Urinary bladder (tissue), 4 donors: ENCODE measurements at places on chromosomes 16 and 17. TPM values are rescaled to one million over a fixed set of nuclear protein-coding genes. Genes with fewer than 3 reads are reported as not detected.

Gene MT4
- not detected for polyA plus RNA-seq

Gene DNAH2
- polyA plus RNA-seq = 0.16 TPM

Gene HES7
- polyA plus RNA-seq = 0.24 TPM

Gene ANKRD40
- polyA plus RNA-seq = 34.0 TPM

Gene SOX8
- 2.7 TPM for polyA plus RNA-seq

Gene CCL15
- polyA plus RNA-seq = 1.3 TPM

Gene SCNN1B
- polyA plus RNA-seq = 6.0 TPM

Gene HS3ST6
- 1.6 TPM for polyA plus RNA-seq

Gene COPZ2
- polyA plus RNA-seq = 36.0 TPM

Gene OR3A2
- polyA plus RNA-seq = 0.22 TPM

Gene KRTAP2-2
- polyA plus RNA-seq = not detected

Gene HOXB1
- not detected for polyA plus RNA-seq

Gene CES3
- polyA plus RNA-seq = 0.19 TPM

Gene HERPUD1
- 102 TPM for polyA plus RNA-seq

Gene ACSM2A
- 0.33 TPM for polyA plus RNA-seq

Gene ALDH3A1
- 5.3 TPM for polyA plus RNA-seq

Gene VTN
- polyA plus RNA-seq = 7.4 TPM

Gene CCDC200
- polyA plus RNA-seq = not detected

Gene METRN
- polyA plus RNA-seq = 42.9 TPM

Gene GPRC5B
- polyA plus RNA-seq = 29.6 TPM

Gene MIEN1
- 60.5 TPM for polyA plus RNA-seq

Gene RAB26
- polyA plus RNA-seq = 0.63 TPM

Gene LRRC3C
- polyA plus RNA-seq = not detected

Gene RSKR
- 2.4 TPM for polyA plus RNA-seq

Gene TMEM101
- polyA plus RNA-seq = 39.7 TPM

Gene CLEC19A
- not detected for polyA plus RNA-seq

Gene ACAP1
- polyA plus RNA-seq = 4.3 TPM

Gene DNAI2
- 0.05 TPM for polyA plus RNA-seq

Gene SDR42E1
- 1.3 TPM for polyA plus RNA-seq

Gene RUNDC3A
- 1.8 TPM for polyA plus RNA-seq

Gene EVPLL
- 0.84 TPM for polyA plus RNA-seq

Gene MT1H
- not detected for polyA plus RNA-seq

Gene PYDC1
- polyA plus RNA-seq = not detected

Gene NETO2
- 2.2 TPM for polyA plus RNA-seq

Gene ABCA6
- polyA plus RNA-seq = 35.9 TPM

Gene NEUROD2
- polyA plus RNA-seq = not detected

Gene HSD17B1
- polyA plus RNA-seq = 2.5 TPM

Gene CRYBA1
- polyA plus RNA-seq = not detected

Gene FBXW10
- 0.03 TPM for polyA plus RNA-seq
